Pulmonary artery endothelial cell (primary cell): ENCODE measurements at places on chromosomes 6 and 20. TPM values are rescaled to one million over a fixed set of nuclear protein-coding genes. Genes with fewer than 3 reads are reported as not detected.

Gene SYNGAP1
- total RNA-seq = 1.5 and 2.2 TPM in 2 replicates

Gene MRAP2
- 4.4 and 13.3 TPM in 2 replicates for total RNA-seq

Gene RAB44
- not detected in 2 replicates for total RNA-seq

Gene PCMTD2
- total RNA-seq = 44.7 and 49.9 TPM in 2 replicates

Gene PLAGL2
- total RNA-seq = 2.0 and 2.6 TPM in 2 replicates

Gene KCNK15
- total RNA-seq = not detected in 2 replicates

Gene PBX2
- 41.8 and 48.7 TPM in 2 replicates for total RNA-seq

Gene AIF1
- not detected in 2 replicates for total RNA-seq

Gene GRIK2
- not detected in 2 replicates for total RNA-seq

Gene SS18L1
- 9.7 and 14.2 TPM in 2 replicates for total RNA-seq

Gene SERAC1
- 9.5 and 14.4 TPM in 2 replicates for total RNA-seq

Gene SCUBE3
- total RNA-seq = 0.26 and 0.53 TPM in 2 replicates

Gene GPX5
- total RNA-seq = not detected in 2 replicates

Gene HRH3
- not detected in 2 replicates for total RNA-seq
